ENCODE measurements at places on chromosomes 1 and 21. TPM values are rescaled to one million over a fixed set of nuclear protein-coding genes. Genes with fewer than 3 reads are reported as not detected.

Gene TMEM269
- total RNA-seq, result not detected

Gene JAK1
- 126 TPM for total RNA-seq

Gene ALG14
- total RNA-seq, result 3.3 TPM

Gene ATP1A4
- total RNA-seq, result not detected

Gene LRRC8B
- total RNA-seq, result 24.2 TPM

Gene LAD1
- 2.9 TPM for total RNA-seq

Gene SERPINC1
- total RNA-seq, result not detected

Gene MSH4
- 0.40 TPM for total RNA-seq

Gene GLMP
- 56.1 TPM for total RNA-seq

Gene EXTL1
- not detected for total RNA-seq

Gene EBNA1BP2
- total RNA-seq, result 37.1 TPM

DNA sequence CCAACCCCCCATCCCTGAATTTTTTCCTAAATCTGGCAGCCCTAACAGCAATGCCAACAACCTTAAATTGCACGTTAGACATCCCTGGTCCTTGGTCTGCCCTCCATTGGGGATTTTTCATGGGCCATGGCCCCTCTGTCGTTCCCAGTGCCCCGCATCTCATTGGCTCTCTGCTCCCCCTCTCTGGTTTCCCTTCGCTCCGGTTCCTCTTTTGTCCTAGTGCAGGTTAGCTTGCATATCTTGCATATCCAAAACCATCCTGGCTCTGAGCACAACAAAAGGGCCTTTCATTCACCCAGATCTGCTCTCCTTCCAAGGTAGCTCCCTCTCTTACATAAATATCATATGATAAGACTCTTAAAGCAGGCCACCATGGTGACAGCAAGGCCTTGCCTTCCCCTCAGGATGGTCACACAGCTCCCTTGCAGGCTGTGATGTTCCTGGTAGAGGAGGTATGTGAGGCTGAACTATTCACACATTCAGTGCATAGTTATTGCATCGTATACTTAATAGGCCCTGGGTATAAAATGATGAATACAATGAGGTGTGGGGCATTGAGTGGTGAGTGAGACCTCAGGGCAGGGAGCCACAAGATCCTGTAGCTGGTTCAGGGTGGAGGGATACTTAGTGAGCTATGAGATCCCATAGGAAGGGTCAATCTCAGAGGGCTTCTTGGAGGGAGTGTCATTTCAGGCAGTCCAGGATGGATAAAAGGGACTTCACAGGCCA is 45.2 kb downstream of the TENT5C start:
- DNase-seq, result no peak
- H3K27me3 ChIP-seq, result no peaks in the 10 kb centered on the region
- H3K4me3 ChIP-seq, result no peak overlapping the region
- no peaks in the 10 kb centered on the region for H3K4me1 ChIP-seq

GRCh38 chr1:158390331-158390730 is 8.9 kb downstream of the OR10T2 start:
- no peaks in the 10 kb centered on the region for H3K4me1 ChIP-seq
- no peak overlapping the region for H3K27ac ChIP-seq
- no peaks in the 10 kb centered on the region for H3K27me3 ChIP-seq
- H3K36me3 ChIP-seq, result no peaks in the 10 kb centered on the region
- no peak overlapping the region for H3K4me3 ChIP-seq
- DNase-seq, result no peak

DNA sequence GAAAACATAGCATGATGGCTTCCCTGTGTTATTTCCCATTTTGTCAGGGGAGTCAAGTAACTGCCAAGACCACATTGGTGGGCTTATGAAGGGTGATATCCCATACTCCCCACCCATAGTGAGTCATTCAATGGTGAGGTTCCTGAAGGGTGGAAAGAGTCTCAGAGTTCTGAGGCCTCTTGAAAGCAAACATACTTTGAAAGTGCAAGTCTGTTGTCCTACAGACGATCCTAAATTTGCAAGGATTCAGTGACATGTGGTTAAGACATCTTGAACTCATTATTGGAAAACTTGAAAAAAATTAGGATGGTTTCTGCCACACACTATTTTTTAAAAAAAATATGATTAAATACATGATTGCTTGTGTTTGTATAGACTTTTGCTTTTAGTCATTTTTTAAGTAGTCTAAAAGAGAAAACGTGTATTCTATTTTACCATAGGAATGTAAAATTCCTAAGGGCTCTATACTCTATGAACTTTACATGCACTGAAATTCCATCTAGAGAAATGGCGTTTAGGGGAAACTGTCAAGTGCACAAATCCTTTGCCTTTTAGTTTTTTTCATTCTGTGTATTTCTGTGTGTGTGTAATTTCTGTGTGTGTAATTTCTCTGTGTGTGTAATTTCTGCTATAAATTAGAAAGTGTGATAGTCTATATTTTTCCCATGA is 225.5 kb upstream of the ADAMTS5 start:
- no peaks in the 10 kb centered on the region for H3K27me3 ChIP-seq
- H3K36me3 ChIP-seq, result no peaks in the 10 kb centered on the region
- peaks cover 12% of the 10 kb centered on the region for H3K4me1 ChIP-seq
- no peak overlapping the region for H3K4me3 ChIP-seq
- no peak for DNase-seq

DNA sequence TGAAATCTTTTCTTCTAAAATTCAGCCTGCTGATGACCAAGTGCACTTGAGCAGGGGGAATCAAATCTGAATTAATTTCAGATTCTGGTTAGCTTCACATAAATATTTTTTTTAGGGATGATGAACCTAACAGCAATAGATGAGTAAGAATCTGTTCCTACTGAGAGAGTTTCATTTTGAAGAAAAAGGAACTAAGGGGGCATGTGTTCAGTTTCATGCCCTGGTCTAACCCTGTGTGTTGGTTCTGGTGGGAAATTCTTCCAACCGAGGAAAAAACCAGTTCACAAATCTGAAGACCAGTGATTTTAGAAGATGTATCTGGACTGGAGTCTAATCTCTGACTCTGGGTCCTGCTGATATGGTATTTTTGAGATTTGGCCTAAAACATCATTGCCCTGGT is 13.7 kb downstream of the SELL start:
- no peak overlapping the region for H3K27ac ChIP-seq
- DNase-seq, result no peak
- no peak overlapping the region for H3K4me3 ChIP-seq
- H3K36me3 ChIP-seq, result no peaks in the 10 kb centered on the region
- no peaks in the 10 kb centered on the region for H3K27me3 ChIP-seq
- no peaks in the 10 kb centered on the region for H3K4me1 ChIP-seq

- no peak overlapping the region for H3K4me3 ChIP-seq
- H3K27ac ChIP-seq, result no peak overlapping the region
- H3K27me3 ChIP-seq, result no peaks in the 10 kb centered on the region
- H3K4me1 ChIP-seq, result peaks cover 68% of the 10 kb centered on the region
These were observed 2.4 kb downstream of the S100A5 start for GRCh38 chr1:153538315-153538821.

GRCh38 chr1:180821970-180822369 is 90.7 kb upstream of the KIAA1614 start:
- no peaks in the 10 kb centered on the region for H3K4me1 ChIP-seq
- H3K36me3 ChIP-seq, result no peaks in the 10 kb centered on the region
- no peak for DNase-seq

DNA sequence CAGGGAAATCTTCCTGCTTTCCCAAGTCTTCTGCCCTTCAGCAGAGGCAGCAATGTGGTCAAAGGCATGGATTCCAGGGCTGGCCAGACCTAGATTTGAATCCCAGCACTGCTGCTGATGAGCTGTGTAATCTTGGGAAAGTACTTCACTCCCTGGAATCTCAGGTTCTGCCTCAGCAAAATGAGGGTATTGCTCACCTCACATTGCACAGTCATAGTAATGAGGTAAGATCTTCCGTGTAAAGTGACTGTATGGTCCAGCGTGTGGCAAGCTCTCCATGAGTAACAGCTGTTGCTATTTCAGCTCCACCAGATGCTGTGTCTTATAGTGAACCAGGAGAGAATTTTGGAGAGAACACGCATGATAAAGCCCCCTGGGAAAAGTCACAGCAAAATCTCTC is 56.1 kb upstream of the F3 start:
- no peak overlapping the region for H3K27ac ChIP-seq
- no peak for DNase-seq
- H3K4me1 ChIP-seq, result peaks cover 6% of the 10 kb centered on the region
- H3K4me3 ChIP-seq, result no peak overlapping the region
- H3K36me3 ChIP-seq, result no peaks in the 10 kb centered on the region

- H3K4me3 ChIP-seq, result peak overlapping the region; percentile 98
- no peaks in the 10 kb centered on the region for H3K27me3 ChIP-seq
- H3K4me1 ChIP-seq, result peaks cover 26% of the 10 kb centered on the region
- DNase-seq, result peak; percentile 75
- H3K36me3 ChIP-seq, result peaks cover 19% of the 10 kb centered on the region
- peak overlapping the region; percentile 100 for H3K27ac ChIP-seq
These were observed 531 bp upstream of the HMGN2 start for GRCh38 chr1:26471498-26472319.

GRCh38 chr1:46942086-46942485 is 810 bp upstream of the CYP4A11 start:
- no peak overlapping the region for H3K4me3 ChIP-seq
- no peaks in the 10 kb centered on the region for H3K4me1 ChIP-seq
- DNase-seq, result no peak

DNA sequence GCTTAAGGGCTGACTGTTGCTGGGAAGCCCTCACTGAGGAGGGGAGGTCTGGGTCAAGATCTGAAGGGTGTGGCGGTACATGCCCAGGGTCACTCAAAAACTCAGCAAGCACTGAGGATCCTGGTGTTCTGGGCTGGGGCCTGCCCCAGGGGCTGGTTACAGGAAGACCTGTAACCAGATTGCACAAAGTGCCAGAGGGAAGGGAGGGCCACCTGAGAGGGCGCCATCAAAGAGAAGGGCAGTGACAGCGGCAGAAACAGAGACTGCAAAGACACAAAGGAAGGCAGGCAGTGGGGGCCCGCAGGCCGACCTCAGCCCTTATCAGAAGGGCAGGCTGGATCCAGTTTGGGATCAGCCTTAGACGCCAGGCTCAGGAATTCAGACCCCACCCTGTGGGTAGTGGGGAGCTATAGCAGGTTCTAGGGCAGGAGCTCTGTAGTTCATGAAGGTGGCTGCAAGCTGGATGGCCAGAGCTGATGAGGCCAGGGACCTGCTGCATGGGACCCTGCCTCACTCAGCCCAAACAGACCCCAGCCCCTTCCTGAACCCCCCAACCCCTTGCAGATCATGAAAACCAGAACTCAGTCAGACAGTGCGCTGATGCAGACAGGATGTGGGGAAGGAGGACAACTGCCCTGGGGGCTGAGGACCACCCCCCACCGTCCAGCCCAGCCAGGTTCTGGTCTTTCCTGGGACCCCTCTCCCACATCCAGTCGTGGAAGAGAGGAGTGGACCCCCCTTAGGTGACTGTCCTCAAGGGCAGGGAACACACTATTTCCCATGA is 3.9 kb downstream of the SH2D5 start:
- no peak for DNase-seq
- no peak overlapping the region for H3K4me3 ChIP-seq
- no peaks in the 10 kb centered on the region for H3K27me3 ChIP-seq
- no peak overlapping the region for H3K27ac ChIP-seq
- peaks cover 16% of the 10 kb centered on the region for H3K4me1 ChIP-seq

GRCh38 chr1:58718435-58718834 is 18.6 kb upstream of the MYSM1 start:
- no peaks in the 10 kb centered on the region for H3K27me3 ChIP-seq
- DNase-seq, result no peak
- peaks cover 6% of the 10 kb centered on the region for H3K4me1 ChIP-seq
- H3K27ac ChIP-seq, result no peak overlapping the region
- no peaks in the 10 kb centered on the region for H3K36me3 ChIP-seq
- H3K4me3 ChIP-seq, result no peak overlapping the region

DNA sequence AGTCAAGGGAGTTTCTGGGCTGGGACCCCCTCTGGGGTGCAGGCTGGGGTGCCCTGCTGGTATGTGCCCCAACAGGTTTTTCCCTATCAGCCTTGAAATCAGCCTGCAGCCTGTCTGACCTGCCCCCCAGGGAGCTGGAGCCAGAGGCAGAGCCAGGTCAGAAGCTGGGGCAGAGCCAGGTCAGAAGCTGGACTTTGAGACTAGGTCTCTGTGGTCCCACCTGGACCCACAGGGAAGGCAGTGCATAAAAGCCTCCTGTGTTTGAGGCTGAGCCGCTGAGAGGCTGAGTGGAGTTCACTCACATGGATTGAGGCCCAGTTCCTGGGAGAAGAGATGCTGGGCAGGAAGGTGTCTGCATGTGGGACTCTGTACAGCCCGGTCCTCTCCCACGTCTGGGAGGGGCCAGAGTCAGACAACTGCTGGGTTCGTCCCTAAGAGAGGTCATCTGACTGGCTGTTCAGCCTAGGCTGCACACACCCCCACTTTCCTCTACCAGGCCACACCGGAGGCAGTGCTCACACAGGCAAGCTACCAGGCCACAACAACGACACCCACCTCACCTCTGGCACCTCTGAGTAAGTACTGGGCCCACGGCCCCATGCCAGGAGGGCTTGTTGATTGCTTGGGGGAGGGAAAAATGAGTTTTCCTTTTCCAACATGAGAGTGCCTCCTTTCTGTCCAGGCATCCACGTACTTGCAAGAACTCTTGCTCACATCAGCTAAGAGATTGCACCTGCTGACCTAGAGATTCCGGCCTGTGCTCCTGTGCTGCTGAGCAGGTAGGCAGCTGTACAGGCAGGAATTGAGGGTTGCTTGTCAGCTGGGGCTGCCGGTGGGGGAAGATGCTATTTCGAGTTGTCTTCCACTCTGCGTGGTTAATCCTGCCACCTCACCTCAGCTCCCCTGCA is at the start of gene ANXA9:
Gene ANXA9, plus strand, starts transcription at position 488 of the 908 bp plus-strand sequence. CDS start 814 bp downstream, outside the sequence.
- H3K4me1 ChIP-seq, result peaks cover 30% of the 10 kb centered on the region
- no peaks in the 10 kb centered on the region for H3K36me3 ChIP-seq
- peak; percentile 77 for DNase-seq
- H3K27ac ChIP-seq, result peak within 1 kb of the TSS; percentile 79
- no peaks in the 10 kb centered on the region for H3K27me3 ChIP-seq

DNA sequence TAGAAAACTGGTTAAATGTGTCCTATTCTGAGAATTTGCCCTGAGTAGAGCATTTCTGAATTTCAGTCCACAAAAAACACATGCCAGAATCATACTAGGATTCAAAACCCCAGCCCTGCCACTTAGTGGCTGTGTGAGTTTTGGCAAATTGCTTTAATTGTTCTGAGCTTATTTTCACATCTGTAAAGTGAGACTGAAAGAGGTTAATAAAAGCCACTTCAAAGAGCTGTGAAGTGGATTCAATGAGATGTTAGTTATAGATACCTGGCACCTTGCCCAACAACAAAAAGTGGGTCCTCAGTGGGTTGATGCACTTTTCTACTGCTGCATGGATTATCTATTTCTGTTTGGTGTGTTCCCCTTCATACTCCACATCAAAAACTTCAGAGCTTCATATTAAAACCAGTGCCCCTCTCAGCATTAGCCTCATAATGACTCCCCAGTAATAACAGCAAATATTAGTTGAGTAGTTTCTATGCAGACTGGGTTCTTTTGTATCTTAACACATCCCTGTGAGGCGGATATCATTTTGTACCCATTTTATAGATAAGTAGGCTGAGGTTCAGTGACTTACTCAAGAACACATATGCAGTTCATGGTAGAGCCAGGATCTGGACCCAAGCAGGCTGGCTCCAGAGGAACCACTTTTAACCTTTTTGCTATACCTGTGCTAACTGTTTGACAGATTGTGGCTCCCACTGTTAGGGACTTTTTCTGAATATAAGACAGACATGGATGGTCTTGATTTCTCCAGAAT is 14.2 kb upstream of the ADORA3 start:
- peaks cover 9% of the 10 kb centered on the region for H3K4me1 ChIP-seq
- no peaks in the 10 kb centered on the region for H3K36me3 ChIP-seq
- no peak for DNase-seq
- H3K4me3 ChIP-seq, result no peak overlapping the region

GRCh38 chr1:209168204-209168603 is 415.3 kb upstream of the CAMK1G start:
- H3K4me1 ChIP-seq, result no peaks in the 10 kb centered on the region
- no peaks in the 10 kb centered on the region for H3K36me3 ChIP-seq
- H3K4me3 ChIP-seq, result no peak overlapping the region
- H3K27ac ChIP-seq, result no peak overlapping the region
- no peak for DNase-seq
- no peaks in the 10 kb centered on the region for H3K27me3 ChIP-seq

All from thyroid gland (tissue), 4 donors.